Pons (tissue), 1 donor: ENCODE measurements at places on chromosomes 6 and 20.

GRCh38 chr20:64151633-64152530 is 12.4 kb upstream of the MYT1 start:
- no peak for DNase-seq

GRCh38 chr6:26473758-26474438 is 16.1 kb downstream of the BTN2A1 start:
- DNase-seq = peak; percentile 95

GRCh38 chr6:16227048-16227562 is 11.3 kb upstream of the GMPR start:
- no peak for DNase-seq

DNA sequence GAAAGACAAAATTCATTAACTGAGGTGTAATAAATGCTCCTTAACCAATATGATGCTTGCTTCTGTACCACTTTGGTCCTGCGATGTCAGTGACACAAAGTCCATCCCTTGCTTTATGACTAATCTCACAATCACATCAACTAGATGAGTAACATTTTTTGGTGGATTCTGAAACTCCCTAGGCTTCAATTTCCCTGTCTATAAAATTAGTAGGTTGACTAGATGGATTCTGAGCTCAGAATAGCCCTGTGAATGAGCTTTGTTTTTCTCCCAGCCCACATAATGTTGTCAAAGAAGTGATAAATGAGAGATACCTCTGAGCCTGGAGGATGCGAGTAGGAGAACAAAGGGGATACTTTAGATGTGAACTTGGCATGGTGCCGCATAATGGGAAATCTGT is 9.1 kb downstream of the TXLNB start:
- no peak for DNase-seq

DNA sequence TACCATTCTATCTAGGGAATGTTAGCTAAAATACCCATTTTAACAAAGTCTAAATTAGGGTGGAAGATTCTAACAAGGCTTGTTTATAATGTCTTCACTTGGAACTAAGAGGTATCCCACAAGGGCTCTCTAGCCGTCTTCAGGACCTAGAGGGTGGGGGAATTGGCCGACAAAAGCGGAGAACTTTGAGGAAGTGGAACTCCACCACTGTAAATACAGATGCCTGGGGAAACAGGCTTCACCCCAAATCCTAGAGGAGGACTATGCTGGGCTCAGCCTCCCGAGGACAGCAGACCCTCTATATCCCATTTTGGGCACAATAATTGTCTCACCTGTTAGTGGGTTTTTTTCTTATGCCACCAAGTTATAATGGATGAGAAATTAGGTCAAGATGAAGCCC is 58.0 kb upstream of the TFB1M start:
- DNase-seq = no peak

GRCh38 chr6:100455230-100456124 is 9.2 kb downstream of the SIM1 start:
- DNase-seq = no peak

DNA sequence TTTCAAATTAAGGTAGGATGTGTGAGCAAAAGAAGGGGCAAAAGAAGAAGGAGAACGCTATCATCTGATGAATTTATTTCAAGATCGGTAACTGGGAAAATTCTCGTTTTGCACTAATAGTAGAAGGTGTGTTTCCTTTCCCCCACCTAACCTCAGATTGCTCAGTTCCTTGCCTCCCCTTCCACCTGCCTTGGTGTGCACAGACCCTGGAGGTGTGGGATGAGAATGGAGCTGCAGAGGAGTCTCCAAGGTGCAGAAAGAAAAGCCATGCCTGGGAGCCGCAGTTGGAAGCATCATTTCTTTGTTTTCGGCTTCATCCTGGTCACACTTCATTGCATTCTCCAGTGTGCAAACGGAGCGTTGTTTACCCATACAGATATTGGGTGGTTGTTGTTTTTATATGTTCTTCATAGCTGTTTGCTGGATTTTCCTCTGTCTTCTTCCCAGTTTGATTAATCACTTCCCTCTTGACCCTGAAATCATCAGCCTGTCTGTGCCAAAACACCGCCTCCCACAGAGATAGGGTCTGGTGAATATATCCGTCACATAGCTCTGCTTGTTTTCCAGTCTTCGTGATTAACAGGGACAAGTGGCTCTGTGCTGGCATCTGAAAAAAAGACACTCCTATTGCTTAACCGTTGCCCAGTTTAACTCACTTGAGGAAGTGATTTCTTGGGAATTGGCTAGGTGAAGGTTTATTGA is 40.2 kb upstream of the NEDD9 start:
- DNase-seq = no peak

GRCh38 chr20:6692566-6693173 is 74.8 kb upstream of the BMP2 start:
- DNase-seq = no peak

DNA sequence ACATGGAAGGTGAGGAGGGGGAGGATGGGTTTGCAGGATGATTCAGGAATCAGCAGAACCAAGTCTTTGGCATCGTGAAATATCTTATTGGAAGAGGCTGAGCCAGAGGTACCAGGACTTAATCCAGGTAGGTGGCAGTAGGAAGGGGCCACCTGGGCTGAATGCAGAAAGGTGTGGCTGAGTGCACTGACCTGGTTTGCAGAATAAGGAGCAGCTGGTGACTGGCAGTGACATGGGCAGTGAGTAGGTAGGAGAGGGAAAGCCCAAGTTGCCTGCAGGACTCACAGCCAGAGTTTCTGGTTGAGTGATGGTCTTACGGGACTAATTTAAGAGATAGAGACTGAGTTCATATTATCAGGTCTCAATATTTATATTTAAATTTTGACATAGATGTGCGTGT is 1.1 kb upstream of the PBOV1 start:
- no peak for DNase-seq

GRCh38 chr6:9248133-9248532 is 812.8 kb upstream of the SLC35B3 start:
- DNase-seq = no peak

GRCh38 chr6:5501837-5502236 is 240.5 kb downstream of the FARS2 start:
- DNase-seq = no peak

GRCh38 chr20:22586645-22587310 is 2.4 kb upstream of the FOXA2 start:
- DNase-seq = no peak

- DNase-seq = no peak
These were observed 168.0 kb downstream of the CDK19 start for GRCh38 chr6:110646951-110647910.

DNA sequence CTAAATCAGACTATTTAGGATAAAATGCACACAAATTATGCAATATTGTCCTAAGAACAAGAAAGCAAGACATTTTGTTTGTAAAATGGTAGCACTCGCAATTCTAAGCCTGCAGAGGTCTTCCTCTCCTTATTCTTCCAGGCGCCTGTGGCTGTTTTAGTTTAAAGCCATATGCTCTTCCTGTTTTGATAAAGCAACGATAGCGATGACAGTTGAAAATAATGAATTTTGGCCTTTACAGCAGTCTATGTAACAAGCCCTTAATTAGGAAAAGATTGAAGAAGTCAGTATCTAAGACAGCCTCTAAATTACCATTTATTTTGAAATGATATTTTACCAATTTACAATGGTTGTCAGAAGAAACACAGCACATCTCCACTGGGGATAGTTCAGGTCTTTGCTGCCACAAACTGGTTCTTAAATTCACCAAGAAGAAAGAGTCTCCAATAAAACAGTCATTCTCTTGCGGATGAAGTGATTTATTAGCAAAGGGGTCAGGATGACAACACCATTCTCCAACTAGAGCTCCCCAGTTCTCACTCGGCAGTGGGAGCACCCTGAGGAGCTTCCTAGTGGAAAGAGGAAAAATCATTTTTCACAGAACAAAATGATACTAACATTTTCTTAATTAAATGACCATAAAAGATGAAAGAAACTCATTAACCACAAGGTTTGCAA is 21.4 kb downstream of the UBE3D start:
- no peak for DNase-seq

- DNase-seq = no peak
These were observed 263.0 kb downstream of the FOXC1 start for GRCh38 chr6:1872649-1873131.

DNA sequence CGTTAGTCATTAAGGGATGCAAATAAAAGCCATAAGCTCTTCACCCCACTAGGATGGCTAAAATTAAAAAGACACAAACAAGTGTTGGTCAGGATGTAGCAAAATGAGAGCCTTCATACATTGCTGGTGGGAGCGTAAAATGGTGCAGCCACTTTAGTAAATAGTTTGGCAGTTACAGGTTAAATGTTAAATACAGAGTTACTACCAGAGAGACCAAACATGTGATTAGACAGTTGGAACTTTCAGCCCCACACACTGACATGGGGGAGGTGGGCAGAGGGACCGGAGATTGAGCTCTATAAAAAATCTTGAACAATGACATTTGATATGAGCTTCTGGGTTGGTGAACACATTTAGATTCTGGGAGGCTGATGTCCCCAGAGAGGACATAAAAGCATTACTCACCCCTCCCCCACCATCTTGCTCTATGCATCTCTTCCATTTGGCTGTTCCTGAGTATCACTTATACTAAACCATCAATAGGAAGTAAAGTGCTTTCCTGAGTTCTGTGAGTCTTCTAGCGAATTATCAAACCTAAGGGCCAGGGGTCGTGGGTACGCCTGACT is 20.4 kb upstream of the ZNF318 start:
- no peak for DNase-seq

- no peak for DNase-seq
These were observed 10.0 kb upstream of the SMAP1 start for GRCh38 chr6:70657706-70658105.

DNA sequence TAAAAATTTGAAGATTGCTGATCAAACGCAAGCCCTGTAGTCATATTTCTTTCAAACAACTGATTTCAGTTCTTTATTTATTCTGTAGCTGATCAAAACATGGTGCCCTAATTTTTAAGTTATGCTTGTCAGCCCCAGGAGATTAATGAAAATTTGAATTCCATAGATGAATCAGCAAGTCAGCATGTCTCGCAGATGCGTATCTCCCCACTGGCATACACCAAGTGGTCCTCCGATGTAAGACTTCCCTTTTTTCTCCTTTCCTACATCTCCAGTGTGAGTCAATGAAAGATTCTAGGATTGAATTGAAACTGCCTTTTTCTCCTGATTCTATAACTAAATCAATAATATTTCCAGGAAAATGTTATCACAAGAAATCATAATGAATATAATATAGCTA is 539.6 kb upstream of the NOX3 start:
- DNase-seq = no peak

- DNase-seq = no peak
These were observed 6.4 kb downstream of the CD2AP start for GRCh38 chr6:47483853-47484546.

DNA sequence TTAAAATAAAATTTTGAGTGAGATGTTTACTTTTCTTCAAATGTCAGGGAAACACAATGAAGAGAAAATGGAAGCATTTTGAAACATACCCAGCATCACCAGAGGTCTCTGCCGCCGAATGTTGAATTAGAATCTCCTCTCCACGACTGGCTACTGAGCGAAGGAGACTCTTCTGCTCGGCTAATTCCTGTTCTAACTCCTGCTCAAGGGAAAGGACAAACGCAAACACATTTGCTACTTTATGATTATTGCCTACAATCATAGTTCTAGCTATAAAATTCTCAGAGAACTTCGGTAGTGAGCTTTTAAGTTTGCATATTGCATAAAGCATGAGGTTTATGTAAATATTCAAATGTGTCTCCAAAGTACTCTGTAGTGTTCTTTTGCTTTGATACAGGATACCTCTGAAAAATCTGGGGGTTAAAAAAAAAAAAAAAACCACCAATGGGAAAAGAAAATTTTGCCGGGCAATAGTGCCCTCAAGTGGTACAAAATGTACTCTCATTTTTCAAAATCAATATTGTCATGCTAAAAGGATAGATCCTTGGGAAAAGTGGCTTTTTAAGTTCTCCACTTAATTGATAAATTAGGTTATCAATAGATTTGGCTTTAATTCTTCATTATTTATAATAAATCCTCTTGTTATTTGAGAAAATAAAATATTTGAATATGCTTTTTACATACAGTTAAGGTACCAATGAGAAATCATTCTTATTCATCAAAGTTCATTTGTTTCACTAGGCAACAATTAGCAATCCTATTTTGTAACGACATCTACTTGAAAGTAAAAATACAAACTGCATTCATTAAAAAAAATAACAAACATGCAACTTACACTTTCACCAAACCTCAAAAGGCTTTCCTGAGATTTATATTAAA is 369.0 kb downstream of the SYNE1 start:
- peak; percentile 49 for DNase-seq
